ENCODE measurements at places on chromosomes 1 and 21. TPM values are rescaled to one million over a fixed set of nuclear protein-coding genes. Genes with fewer than 3 reads are reported as not detected.

ZBTB37 gene
- total RNA-seq = 3.8 TPM

DNA sequence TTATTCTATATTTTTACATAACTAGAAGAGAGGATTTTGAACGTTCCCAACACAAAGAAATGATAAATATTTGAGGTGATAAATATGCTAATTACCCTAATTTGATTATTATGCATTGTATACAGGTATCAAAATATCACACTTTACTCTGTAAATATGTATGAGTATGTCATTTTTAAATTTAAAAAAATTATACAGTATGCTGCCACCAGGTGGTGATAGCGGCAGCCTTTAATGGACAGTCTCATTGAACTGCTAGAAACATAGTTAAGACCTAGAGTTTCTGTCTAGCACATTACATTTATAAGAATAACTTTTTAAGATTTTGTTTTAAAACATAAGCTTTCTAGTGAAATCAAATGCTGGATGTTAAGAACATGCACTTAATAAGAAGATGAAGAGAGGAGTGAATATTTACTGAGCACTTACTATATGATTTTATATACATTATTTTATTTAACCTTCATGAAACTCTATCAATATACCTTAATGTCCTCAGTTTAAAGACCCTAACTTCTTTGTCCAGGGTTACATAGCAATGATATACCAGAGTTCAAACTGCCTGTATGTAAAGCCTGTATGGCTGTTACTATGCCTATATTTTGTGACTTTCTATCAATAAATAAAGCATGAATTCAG is 207.1 kb downstream of the NUF2 start:
- peak; percentile 24 for DNase-seq

GRCh38 chr1:42173961-42174735 is 9.6 kb upstream of the GUCA2A start:
- peak; percentile 98 for DNase-seq

GRCh38 chr21:35088319-35088771 is 39.2 kb upstream of the RUNX1 start:
- DNase-seq = peak; percentile 58

PCP4 gene
- total RNA-seq = not detected

Data from bronchial epithelial cell (primary cell).